ENCODE measurements at places on chromosomes 7 and 10. TPM values are rescaled to one million over a fixed set of nuclear protein-coding genes. Genes with fewer than 3 reads are reported as not detected.

Gene DGKB
- 0.57 TPM for total RNA-seq

Gene OR6V1
- total RNA-seq = not detected

Gene ANKRD2
- total RNA-seq = not detected

Gene PDZD7
- 1.9 TPM for total RNA-seq

Gene SPDYE9
- not detected for total RNA-seq

Gene ZNF25
- total RNA-seq = 15.1 TPM

Gene CACNA2D1
- 25.2 TPM for total RNA-seq

Gene AGAP5
- 5.9 TPM for total RNA-seq

Gene GIGYF1
- 64.6 TPM for total RNA-seq

DNA sequence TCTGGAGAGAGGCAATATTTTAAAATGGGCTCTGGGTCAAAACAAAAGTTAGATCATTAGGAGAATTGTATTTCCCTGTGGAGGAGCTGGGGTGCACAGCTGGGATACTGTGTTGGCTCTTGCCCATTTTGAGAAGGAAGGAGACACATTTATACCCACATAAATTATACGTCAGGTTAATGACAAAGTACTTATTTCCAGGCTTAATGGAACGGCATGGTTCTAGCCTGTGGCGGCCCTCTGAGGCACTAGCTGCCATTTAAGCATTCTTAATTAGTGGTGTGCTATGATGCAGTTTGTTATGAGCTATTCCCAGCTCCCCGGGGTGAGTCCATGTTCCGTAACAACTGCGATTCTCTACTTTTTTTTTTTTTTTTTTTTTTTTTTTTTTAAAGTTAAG lies 193.5 kb downstream of the SEC23IP start:
- DNase-seq = no peak

- DNase-seq = no peak
Observed at GRCh38 chr7:100588438-100588837, 2.3 kb downstream of the FBXO24 start.

DNA sequence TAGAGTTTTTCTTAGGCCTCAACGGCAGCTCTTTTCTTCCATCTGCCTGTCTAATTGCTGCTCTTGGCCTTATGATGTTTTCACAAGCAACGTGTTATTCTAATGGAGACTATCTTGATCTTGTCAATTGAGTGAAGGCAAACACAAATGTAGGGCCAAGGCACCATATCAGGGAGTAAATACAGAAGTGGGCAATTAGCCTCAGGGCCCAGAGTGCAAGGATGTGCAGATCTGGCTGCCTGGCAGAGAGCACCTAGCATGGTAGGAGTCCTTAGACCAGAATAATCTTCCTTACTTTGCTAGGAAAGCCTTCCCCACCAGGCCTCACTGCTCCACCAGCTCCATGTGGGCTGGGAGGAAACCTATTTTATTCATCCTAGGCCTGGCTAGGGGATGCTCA lies 590.9 kb downstream of the LRMDA start:
- no peak for DNase-seq

- DNase-seq = no peak
Observed at GRCh38 chr10:21272643-21273399, 252.7 kb downstream of the SKIDA1 start.

DNA sequence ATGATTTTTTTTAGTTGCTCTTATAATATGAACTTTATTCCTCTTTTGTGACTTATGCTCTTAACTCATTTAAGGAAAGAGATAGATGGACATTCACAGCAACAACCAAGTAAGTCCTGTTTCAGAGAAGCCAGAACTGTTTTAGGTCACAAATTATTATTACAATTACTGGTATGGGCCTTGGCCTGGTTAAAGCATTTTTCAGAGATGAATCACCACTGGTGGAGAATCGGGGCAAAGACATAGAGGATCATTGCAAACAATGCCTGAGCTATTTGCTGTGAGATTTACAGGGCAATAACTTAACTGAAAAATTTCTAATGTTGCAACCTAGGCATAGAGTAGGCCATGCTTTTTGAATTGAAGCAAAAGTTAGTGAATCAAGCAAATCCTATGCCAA lies 138.0 kb upstream of the YAE1 start:
- DNase-seq = no peak

DNA sequence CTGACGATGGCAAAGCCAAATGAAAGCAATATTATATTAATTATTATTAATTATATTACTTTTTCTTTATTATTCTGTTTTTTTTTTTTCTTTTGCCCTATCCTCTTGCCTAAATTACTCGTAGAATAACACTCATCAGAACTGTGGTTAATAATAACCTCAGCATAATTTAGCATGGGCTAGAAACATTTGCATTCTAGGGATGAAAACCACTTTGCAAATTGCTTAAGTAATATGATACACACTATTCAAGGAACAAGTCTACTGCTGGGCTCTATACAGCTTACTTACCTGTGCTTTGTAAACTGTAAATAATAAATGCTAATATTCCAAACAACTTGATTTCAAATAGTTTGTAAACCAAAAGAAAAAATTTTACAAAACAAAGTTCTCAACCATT lies 375.8 kb downstream of the HGF start:
- no peak for DNase-seq

- DNase-seq = no peak
Observed at GRCh38 chr10:75129537-75129936, 18.1 kb downstream of the SAMD8 start.

DNA sequence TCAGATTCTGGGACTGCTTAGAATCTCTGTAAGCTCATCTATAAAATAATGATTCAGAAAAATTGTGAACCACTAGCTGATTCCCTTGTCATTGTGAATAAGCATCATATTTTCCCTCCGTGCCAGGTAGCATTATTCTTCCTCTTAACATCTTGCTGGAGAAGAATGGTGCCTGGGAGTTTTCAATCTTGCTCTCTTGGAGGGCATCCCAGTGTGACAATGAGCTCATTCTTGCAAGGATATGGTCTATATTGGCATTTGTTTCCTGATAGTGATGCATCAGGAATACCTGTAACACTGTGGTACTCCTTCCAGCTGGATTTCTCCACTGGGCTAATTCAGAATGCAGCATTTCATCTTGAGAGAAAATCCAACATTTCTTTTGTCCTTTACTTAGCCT lies 126.4 kb upstream of the ITGB1 start:
- no peak for DNase-seq

GRCh38 chr10:74110120-74110519 lies 40.5 kb downstream of the AP3M1 start:
- no peak for DNase-seq

DNA sequence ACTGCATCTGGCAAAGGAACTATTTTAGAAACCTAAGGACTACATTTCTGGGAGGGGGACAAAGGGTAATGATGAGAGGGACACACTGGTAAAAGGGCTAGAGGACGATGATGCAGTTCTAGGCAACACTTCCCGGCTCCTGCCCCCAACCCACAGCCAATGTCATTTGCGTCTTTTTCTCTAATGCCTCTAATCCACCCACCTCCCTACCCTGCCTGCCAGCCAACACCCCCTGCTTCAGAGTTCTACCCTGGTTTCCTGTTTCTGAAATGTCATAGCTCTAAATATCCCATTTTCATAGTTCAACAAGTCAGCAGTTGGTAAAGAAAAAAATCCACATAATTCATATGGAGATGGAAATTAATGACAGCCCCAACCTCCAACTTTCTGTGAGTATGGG lies 79.0 kb downstream of the KIAA1549 start:
- no peak for DNase-seq

GRCh38 chr7:111132833-111133232 lies 41.9 kb downstream of the LRRN3 start:
- no peak for DNase-seq

DNA sequence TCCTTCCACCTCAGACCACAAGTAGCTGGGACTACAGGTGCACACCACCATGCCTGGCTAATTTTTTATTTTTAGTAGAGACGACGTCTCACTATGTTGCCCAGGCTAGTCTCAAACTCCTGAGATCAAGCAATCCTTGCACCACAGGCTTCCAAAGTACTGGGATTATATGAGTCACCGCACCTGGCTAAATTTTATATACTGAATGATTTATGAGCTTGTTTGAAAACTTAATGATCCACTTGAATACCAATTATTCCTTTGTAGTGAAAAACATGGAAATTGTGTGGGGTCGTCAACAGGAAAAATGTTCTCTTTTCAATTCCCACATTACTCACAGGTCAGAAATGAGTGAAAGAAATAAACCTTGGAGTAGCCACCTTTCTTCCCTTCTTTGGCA lies 31.3 kb downstream of the RAPGEF5 start:
- DNase-seq = no peak

GRCh38 chr10:77972148-77972547 lies 45.6 kb upstream of the DLG5 start:
- DNase-seq = no peak

- DNase-seq = no peak
Observed at GRCh38 chr7:125828153-125828700, 898.6 kb upstream of the POT1 start.

DNA sequence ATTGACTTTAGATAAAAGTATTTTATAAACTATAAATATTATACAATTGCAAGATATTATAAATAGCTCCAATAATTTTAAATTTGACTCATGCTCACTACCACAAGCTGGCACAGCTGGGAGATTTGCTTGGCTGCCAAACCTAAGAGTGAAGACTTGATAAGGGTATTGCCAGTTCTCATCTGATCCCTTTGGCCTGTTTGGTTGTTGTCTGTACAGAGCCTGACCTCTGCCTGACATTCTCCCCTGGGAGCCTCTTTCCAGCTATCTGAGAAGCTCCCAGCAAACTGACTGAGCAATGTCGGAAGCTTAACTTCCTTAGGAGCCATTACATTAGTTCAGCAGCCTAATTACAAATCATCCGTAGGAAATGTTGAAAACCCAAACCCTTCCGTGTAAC lies 10.2 kb upstream of the LMOD2 start:
- DNase-seq = no peak

DNA sequence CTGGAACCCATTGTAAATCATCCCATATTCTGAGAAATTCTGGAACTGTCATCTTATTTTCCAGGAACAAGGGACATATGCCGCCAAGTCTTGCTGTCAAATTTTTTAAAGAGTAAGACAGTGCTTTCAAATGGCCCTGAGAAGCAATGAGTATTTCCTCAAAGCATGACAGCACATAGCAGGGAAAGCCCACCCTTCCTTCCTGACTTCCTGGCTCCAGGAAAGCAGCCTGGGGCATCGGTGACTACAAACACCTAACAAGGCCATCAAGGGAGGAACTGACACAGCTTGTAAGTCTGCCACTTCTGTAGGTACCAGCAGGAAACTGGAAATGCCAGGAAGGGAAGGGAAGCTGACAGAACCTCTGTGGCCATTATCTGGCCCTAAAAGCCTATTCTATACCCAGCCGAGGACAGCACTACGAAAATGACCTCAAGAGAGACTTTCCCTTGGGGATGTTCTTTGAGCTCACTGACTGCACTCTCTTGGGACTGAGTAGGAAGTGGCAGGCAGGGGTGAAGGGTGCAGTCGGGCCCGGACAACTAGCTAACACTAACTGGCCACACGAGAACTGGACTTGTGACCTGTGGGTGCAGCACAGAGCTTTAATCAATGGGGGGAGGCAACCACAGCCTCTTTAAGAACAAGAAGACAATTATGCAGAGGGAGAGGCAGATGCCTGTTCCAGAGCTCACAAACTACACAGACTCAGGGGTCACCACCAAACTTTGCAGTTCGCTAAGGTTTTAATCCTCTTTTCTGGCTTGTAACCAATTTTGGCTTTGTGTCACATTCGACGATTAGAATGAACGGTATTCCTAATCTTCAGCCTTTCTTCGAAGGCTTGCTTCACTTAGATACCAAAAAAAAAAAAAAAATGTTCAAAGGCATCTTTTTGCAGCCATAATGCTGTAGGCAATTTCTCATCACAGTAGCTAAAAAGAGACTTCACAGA lies 52.0 kb downstream of the GRB10 start:
- DNase-seq = peak; percentile 21

All from osteocyte (in vitro differentiated cells).